ENCODE measurements at places on chromosomes 7 and 10. TPM values are rescaled to one million over a fixed set of nuclear protein-coding genes. Genes with fewer than 3 reads are reported as not detected.

Gene HOXA6
- total RNA-seq, result not detected

Gene LRMDA
- total RNA-seq, result 14.8 TPM

Gene C7orf57
- 0.22 TPM for total RNA-seq

Gene ASB4
- 1.0 TPM for total RNA-seq

Gene HECW1
- total RNA-seq, result 11.8 TPM

Gene RBAK
- total RNA-seq, result 26.1 TPM

Gene CFAP46
- 7.5 TPM for total RNA-seq

Gene SORCS1
- 66.1 TPM for total RNA-seq

Gene STEAP4
- total RNA-seq, result 20.4 TPM

Gene KLLN
- total RNA-seq, result 0.55 TPM

Gene MACC1
- 4.3 TPM for total RNA-seq

Gene IFIT3
- total RNA-seq, result 11.8 TPM

Gene NEUROG3
- total RNA-seq, result not detected

Gene TRIM8
- total RNA-seq, result 105 TPM

Gene CALN1
- total RNA-seq, result 9.8 TPM

Gene ZNF804B
- 6.3 TPM for total RNA-seq

Gene KAZALD1
- total RNA-seq, result 24.5 TPM

Gene TMEM254
- total RNA-seq, result 25.6 TPM

Gene MUC12
- not detected for total RNA-seq

Gene TEX36
- not detected for total RNA-seq

Gene ASZ1
- not detected for total RNA-seq

Gene CPN1
- not detected for total RNA-seq

Gene MYL10
- total RNA-seq, result 3.8 TPM

Gene AOAH
- total RNA-seq, result 7.1 TPM

Gene CLDN3
- 6.0 TPM for total RNA-seq

Gene GNB2
- total RNA-seq, result 103 TPM

Gene ZFAND2A
- 17.0 TPM for total RNA-seq

Gene PIK3AP1
- 5.4 TPM for total RNA-seq

Gene AKR1C4
- not detected for total RNA-seq

Gene STEAP2
- total RNA-seq, result 16.8 TPM

Gene CHST15
- 17.4 TPM for total RNA-seq
